ENCODE measurements at places on chromosomes 4 and X.

- DNase-seq: no peak
Observed at GRCh38 chrX:8803326-8803725, 2.1 kb upstream of the FAM9A start.

DNA sequence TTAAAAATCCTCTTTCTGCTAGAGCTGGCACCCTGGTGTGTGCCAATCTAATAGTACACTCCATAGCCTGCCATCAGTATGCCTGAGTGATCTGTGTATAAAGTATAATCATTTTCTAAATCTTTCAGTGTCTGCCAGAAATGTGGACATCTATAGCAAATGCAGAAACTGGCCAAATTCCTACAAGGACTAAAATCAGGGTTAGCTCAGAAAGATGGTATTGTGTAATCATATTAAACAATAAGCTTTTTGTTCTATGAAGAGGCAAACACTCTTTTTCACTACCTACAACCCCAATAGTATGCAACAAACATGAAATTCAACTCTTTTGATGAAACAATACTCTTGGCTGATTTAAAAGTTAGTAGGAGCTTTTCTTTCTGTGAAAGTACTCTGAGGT, 7.7 kb upstream of the TXLNG start:
- DNase-seq: no peak

GRCh38 chr4:153676486-153676885, 7.6 kb upstream of the TLR2 start:
- peak; percentile 81 for DNase-seq

GRCh38 chrX:44459501-44459900, 83.2 kb downstream of the FUNDC1 start:
- DNase-seq: no peak

- no peak for DNase-seq
Observed at GRCh38 chr4:86675548-86675947, 81.4 kb downstream of the PTPN13 start.

Data from brain microvascular endothelial cell (primary cell).